ENCODE measurements at places on chromosomes 2 and 18.

- DNase-seq, result peak; percentile 36
Observed at GRCh38 chr2:38037757-38038621, 38.0 kb downstream of the CYP1B1 start.

GRCh38 chr2:84297155-84297554 is 161.9 kb downstream of the SUCLG1 start:
- DNase-seq, result no peak

DNA sequence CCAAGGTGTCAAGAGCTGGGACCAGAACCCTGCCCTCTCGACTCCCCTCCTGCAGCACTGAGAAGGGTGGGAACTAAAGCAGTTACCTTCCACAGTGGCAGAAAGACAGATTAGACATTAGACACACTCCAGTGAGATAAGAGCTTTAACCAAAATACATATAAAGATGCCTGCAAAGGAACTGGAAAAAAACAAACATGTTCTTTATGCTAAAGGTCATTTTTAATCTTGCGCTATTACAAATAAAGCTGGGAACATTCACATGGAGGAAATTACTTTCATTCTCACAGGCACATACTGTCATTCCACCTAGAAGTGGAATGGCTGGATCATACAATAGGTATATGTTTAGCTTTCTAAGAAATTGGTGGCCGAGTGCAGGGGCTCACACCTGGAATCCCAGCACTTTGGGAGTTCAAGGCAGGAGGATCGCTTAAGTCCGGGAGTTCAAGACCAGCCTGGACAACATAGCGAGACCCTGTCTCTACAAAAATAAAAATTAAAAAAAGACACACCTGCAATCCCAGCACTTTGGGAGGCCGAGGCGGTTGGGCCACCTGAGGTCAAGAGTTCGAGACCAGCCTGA is 41.9 kb downstream of the C2orf76 start:
- no peak for DNase-seq

GRCh38 chr2:10325278-10326145 is 22.8 kb downstream of the HPCAL1 start:
- DNase-seq, result no peak

- DNase-seq, result no peak
Observed at GRCh38 chr2:143300536-143300935, 171.3 kb downstream of the ARHGAP15 start.

DNA sequence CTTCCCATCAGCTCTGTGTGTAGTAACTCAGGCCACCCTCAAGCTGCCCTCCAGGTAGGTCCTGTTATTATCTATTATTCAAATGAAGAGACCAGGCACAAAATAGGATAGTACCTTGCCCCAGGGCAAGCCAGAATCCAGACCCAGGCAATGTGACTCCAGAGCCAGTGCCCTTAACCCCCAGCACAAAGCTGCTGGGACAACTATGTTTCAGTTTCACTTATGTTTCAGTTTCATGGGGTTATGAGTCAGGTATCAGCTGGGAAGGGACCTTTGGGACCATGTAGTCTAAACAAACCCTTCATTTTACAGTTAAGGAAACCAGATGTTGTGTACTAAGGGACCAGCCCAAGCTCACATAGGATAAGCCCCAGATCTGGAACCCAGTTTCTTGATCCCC is 10.0 kb downstream of the HK2 start:
- no peak for DNase-seq

DNA sequence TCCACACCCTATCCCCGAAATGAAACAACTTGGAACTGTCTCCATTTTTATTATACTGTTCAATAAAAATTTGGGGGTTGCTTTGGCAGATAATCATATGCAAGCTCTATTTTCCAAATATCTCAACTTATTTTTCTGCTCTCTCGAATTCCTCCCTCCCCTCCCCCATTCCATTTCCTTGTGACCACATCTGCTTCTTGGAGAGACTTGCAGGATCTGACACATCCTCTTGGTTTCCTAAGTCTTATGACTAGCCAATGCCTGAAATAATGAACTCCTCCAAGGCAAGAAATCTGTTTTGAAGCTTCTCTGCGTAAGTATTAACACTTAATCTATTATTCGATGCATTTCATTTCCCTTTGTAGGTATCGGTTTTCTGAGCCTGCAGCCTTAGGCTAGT is 16.1 kb downstream of the TGIF1 start:
- no peak for DNase-seq

GRCh38 chr2:38301340-38301968 is 75.6 kb downstream of the ATL2 start:
- DNase-seq, result no peak

GRCh38 chr2:222159221-222159620 is 139.6 kb downstream of the PAX3 start:
- DNase-seq, result no peak

DNA sequence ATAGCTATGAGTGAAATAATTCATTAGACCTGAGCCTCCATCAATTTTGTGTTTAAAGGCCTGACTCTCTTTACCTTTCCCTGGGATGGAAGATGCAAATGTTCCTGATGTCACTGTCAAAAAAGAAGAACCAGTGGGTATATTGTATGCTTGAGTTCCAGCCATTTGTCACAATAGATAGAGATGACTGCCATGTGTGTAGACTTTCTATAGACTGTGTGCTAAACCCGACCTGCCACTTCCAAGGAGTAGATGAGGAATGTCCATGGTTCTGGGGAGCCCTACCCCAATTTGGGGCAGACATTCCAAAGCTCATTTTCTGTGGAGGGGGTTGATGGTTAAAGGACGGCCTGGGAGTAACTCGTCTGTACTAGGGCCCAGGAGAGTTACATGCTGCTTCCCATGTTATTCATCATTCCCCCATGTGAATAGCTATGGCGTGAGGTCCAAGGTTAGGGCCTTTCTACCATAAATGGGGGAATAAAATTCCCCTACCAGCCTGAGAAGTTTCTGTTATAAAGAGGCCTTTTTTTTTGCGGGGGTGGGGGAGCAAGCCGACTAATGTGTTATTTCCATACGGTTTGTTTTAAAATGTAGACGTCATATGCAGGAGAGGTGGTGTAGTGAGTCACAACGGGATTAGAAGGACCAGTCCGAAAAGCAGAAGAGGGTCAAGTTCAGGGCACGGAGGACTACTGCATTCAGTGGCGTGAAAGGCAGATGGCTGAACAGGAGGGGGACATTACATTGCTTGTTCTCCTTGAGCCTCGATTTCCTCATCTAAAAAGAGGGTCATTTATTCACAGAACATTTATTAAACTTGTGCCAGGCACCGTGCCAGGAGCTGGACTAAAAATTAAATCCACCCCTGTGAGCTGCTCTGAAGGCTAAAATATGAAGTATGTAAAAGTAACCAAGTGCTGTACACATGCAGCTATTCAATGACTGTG is 24.0 kb downstream of the IL1B start:
- DNase-seq, result no peak

DNA sequence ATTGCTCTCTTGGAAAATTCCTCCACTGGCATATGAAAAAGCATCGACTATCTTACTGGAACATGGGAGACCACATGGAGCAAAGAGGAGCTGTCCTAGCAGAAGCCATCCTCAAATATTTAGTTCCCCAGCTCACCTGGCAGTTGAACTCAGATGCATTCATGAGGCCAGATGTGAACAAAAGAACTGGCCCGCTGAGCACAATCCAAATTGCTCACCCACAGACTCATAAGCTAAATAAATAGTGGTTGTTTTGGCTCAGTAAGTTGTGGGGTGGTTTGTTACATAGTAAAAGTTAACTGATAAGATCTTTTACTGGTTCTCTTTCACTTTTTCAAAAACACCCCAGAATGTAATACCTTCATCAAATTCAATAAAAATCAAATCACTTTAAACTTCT is 108.6 kb upstream of the CWC22 start:
- no peak for DNase-seq

GRCh38 chr2:161844822-161845221 is 220.6 kb downstream of the SLC4A10 start:
- DNase-seq, result no peak

GRCh38 chr2:26975102-26975501 is 4.7 kb downstream of the MAPRE3 start:
- DNase-seq, result no peak

- DNase-seq, result no peak
Observed at GRCh38 chr2:50476174-50476573, 555.8 kb downstream of the NRXN1 start.

DNA sequence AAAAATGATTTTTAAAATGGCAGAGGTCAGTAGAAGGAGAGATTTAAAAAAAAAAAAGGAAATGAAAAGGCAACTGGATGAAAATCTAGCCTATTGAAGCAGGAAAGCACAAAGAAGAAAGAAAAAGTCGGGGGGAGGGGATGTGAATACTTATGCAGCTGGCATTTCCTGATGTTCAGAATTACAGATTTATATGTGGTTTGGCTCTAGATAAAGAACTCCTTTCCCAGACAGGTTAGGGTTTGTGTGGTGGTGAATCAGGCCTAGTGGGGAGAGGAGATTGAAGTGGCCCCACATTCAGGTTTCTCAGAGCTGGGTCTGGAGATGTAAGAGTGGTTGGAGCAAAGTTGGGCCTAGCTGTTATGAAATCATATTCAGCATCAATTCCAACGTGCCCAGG is 394.4 kb downstream of the FIGN start:
- DNase-seq, result no peak

DNA sequence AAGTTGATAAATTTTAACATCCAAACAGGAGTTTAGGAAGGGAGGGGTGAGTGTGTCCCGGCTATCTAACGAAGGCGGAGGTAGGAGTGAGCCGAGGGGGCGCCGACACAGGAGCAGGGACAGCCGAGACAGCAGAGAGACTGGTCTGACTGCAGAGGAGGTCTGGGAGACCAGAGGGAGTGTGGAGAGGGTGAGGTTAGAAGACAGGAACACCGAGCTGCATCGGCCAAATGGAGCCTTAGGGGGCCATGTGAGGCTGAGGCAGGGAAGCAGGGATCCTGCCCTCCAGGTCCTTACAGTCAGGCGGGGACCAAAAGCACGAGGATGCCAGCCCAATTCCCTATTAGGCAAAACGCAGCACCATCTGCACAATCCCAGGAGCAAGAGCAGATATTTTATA is 67.0 kb downstream of the SFXN5 start:
- no peak for DNase-seq

DNA sequence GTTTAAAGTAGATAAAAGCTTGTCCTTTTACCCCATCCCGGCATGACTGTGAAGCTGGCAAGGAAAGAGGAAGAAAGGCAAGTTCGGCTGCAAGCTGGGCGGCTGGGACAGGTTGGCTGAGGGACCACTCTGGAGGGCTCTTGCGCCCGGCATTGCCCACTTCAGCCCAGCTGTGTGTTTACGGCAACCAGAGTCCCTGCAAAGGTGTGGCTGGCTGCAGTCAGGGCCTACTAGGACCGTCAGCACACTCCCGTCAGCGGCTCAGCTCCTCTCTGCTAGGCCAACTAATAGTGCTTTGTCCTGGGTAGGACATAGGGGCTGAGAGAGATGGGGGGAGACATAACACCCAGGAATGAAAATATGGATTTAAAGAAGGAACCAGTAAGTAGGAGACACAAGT is 11.7 kb upstream of the SAP130 start:
- no peak for DNase-seq

GRCh38 chr2:38659115-38659514 is 6.8 kb upstream of the GALM start:
- DNase-seq, result no peak

DNA sequence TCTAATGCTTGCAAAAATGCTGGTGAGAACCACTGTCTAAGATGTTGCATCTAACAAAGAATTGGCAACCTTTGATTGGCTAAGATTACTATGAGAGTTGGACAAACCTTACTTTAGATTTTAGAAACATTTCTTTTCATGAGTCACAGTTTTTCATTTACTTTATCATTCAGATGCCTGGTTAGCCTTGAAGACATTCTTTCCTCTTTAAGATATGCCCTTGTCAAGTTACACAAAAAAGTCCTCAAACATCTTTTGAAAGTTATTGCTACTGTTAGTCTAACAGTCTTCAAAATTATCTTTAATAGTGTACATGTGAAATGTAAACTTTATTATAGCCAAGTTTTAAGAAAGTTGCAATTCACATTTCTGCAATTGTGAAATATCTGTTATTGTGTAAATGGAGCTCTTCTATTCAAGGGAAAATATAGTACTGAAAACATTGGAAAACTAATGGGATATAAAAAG is 276.3 kb downstream of the RND3 start:
- no peak for DNase-seq

- DNase-seq, result peak; percentile 15
Observed at GRCh38 chr18:11178951-11179549, 29.7 kb upstream of the PIEZO2 start.

GRCh38 chr2:37573451-37574388 is 97.7 kb downstream of the CDC42EP3 start:
- DNase-seq, result no peak

DNA sequence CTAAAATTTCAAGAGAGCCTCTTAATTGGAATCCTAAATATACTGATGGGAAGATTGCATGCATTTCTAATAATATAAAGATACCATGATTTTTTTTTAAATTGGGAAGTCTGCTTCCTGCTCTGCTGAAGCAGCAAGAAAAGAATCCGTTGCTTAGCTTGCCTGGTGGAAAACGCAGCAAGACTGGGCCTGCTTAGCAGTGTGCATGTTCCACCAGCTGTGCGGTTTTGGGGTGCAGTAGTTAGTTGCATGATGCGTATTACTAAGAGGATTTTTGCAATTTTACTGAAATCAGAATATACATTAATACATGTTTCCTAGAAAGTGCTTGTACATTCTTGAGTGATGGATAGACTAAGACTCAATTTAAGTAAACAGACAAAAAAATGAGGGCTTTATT is 319.9 kb downstream of the CMPK2 start:
- no peak for DNase-seq

DNA sequence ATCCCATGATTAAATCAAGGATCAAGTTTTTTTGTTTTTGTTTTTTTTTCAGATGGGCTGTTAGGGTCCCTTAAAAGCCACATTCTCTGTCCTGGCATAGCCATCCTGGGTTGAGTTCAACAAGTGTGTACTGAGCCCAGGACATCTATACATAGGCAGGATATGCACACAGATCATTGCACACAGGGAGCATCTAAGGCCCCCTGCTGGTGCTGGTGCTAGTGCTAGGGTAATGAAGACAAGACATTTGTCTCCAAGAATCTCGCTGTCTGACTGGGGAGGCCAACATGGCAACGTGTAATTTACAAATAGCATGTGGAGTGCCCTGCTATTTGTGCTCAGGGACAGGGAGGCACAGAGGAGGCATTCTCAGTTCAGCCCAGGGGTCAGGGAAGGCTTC is 124.5 kb downstream of the VAPA start:
- no peak for DNase-seq

DNA sequence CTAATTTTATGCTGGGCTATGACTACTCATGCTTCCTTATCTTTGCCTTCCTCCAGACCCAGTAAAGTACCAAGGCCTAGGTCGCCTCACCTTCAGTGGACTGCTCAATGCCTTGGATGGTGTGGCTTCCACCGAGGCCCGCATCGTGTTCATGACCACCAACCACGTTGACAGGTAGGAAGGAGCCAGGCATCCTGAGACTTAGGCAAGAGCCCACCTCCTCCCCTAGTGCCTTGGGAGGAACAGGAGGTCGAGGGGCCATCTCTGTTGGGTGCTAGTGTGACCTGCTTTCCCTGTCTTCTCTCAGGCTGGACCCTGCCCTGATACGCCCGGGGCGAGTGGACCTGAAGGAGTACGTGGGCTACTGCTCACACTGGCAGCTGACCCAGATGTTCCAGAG is 3.3 kb downstream of the BCS1L start:
- no peak for DNase-seq

All from occipital lobe (tissue), 3 donors.